ENCODE measurements at places on chromosomes 2 and 18.

DNA sequence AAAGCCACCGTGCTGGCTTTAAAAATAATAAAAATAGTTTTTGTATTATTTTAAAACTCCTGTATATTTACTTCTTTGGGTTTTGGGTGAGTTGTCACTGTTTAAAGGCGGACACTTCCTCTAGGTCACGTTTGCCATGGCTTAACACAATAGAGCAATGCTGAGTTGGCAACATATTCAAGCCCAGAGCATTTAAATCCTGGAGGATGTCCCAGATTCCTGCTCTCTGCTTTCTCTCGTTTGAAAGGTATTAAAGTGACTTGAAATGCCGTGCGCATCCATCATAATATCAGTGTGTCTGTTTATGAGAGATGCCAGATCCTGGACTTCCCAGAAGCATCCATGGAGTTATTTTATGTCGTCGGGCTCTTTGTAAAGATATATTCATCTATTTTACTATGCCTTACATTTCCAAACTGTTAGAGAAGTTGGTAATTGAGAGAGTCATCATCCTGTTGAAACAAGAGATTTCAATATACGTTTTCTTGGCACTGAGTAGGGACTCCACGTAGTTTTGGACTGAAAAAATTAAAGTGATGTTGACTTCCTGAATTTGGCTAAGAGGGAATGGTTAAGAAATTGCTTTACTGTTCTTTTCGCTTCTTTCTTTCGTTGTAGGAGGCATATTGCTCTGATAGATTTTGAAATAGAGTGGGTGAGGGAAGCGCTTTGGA is 150.6 kb downstream of the ZNF236 start:
- peaks cover 24% of the 10 kb centered on the region for H3K36me3 ChIP-seq
- no peaks in the 10 kb centered on the region for H3K4me1 ChIP-seq
- H3K27me3 ChIP-seq, result no peaks in the 10 kb centered on the region
- no peak overlapping the region for H3K27ac ChIP-seq
- DNase-seq, result no peak

DNA sequence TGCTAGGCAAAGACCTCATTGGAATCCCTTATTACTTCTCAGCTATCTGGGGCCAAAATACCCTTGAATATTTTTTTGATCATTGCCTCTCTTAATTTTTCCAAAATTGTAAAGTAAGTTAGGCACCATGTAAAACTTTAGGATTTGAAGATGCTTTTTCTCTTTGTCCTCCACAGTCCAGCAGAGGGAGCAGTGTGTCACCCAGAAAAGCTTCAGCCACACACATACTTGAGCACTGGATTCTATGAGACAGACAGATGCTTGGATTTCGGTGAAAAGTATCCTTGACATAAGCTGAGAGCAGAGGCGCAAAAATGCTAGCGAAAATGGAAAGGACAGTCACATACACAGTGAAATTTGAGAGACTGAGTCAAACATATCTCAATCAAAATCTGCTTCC is 74.7 kb upstream of the KCNJ3 start:
- no peak overlapping the region for H3K27ac ChIP-seq
- H3K27me3 ChIP-seq, result no peaks in the 10 kb centered on the region
- H3K4me1 ChIP-seq, result no peaks in the 10 kb centered on the region
- H3K36me3 ChIP-seq, result no peaks in the 10 kb centered on the region

DNA sequence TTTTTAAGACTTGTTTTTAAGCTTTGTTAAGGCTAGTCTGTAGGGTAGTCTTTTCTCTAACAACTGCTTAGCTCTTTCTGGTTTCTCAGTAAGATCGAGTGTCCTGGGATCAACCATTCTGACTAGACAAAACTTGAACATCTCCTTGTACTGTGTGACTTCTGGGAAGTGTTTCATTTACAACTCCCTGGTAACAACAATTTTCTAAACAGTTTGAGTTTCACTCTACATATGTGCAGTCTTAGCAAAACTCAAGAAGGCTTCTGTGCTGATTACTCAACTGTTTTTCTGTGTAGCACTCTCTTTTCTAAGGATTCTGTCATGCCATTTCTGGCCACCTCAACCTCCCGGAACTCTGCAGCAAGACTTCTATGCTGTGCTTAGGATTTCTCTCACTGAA is 204.5 kb downstream of the KIAA1328 start:
- H3K36me3 ChIP-seq, result no peaks in the 10 kb centered on the region
- H3K4me3 ChIP-seq, result no peak overlapping the region
- no peak overlapping the region for H3K27ac ChIP-seq
- DNase-seq, result peak; percentile 67
- no peaks in the 10 kb centered on the region for H3K4me1 ChIP-seq

DNA sequence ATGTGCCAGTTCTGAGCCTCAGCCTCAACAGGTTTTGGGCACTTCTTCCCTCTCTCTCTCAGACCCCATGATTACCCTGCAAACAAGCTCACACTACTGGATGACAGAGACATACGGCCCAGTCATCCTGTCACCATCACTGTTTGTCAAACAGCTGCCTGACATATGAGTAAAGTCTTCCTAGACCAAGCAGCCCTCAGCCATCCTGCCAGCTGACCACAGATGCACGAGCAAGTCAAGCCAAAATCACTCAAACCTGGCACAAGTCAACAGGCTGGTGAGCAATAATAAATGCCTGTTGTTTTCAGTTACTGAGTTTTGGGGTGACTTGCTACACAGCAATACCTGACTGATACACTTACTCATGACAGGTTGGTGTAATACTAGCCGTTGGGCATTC is 75.5 kb upstream of the KLF7 start:
- DNase-seq, result peak; percentile 35
- H3K27ac ChIP-seq, result no peak overlapping the region
- no peaks in the 10 kb centered on the region for H3K36me3 ChIP-seq

DNA sequence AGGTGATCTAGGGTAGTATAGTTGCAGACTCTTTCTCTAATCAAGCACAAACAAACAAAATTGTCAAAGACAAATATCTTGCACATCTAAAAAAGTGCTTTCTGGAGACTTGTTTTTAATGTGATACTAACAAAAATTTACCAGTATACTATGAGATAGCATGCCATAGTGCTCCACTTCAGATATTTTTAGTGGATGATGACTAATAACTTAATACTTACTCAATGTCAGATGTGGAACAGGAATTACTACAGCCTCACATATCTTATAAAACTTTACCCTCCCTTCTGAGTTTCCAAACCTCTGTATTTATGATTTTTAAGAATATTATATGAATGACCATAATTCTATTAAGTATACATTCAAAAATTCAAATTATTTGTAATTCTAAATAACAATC is 1162.0 kb upstream of the SLC39A10 start:
- H3K36me3 ChIP-seq, result no peaks in the 10 kb centered on the region
- no peaks in the 10 kb centered on the region for H3K27me3 ChIP-seq
- H3K4me3 ChIP-seq, result no peak overlapping the region

DNA sequence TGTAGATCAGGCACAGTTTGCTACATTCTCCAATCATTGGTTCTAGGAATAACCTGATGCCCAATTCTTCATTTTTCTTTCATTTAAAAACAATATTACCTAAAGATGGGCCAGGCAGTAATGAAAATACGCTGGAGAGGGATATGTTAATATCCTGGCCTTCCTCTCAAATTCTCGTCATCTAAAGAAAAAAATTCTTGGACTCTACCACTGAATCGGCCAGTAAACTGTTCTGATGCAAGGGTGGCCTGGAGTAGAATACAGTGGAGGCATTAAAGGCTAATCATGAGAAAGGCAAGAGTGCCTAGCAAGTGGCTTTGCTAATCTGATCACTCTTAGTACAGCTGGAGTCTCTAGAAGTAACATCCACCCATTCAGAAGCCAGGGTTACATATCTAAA is 157.7 kb downstream of the ANTXR1 start:
- no peak for DNase-seq
- no peak overlapping the region for H3K4me3 ChIP-seq
- no peaks in the 10 kb centered on the region for H3K27me3 ChIP-seq
- H3K36me3 ChIP-seq, result peaks cover 16% of the 10 kb centered on the region
- H3K27ac ChIP-seq, result no peak overlapping the region
- peaks cover 7% of the 10 kb centered on the region for H3K4me1 ChIP-seq

GRCh38 chr2:187612857-187613256 is 58.6 kb upstream of the TFPI start:
- DNase-seq, result no peak
- peaks cover 2% of the 10 kb centered on the region for H3K4me1 ChIP-seq
- H3K36me3 ChIP-seq, result no peaks in the 10 kb centered on the region
- H3K27ac ChIP-seq, result no peak overlapping the region

DNA sequence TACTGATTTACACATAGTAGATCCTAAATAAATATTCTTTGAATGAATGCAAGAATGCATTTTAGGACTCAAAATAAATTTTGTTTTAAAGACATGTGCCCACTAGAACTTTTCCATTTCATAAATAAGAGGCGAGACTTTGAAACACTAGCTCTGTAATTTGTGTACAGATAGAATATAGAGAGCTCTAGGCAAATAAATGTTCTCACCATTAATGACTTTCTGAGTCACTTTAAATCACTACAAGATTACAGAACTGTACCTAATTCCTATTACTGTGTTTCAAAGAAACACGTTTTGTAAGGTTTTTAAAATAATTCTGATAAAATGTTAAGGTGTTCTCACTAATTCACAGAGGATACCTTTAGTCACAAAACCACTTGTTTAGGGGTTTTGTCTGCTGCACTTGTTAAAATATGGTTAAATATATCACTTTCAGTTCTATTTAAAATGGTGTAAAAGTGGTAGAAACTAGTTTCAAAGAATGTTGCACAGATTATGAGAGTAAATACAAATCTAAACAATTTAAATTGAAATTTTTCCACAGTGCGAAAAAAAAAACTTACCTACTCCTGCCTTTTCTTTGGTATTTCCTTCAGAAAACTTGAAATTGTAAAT is 158.7 kb upstream of the ZC3H15 start:
- no peaks in the 10 kb centered on the region for H3K36me3 ChIP-seq
- no peaks in the 10 kb centered on the region for H3K27me3 ChIP-seq
- H3K4me1 ChIP-seq, result no peaks in the 10 kb centered on the region

GRCh38 chr18:76447258-76447890 is 47.7 kb downstream of the ZNF516 start:
- peaks cover 46% of the 10 kb centered on the region for H3K4me1 ChIP-seq
- H3K36me3 ChIP-seq, result peaks cover 5% of the 10 kb centered on the region
- H3K4me3 ChIP-seq, result peak overlapping the region; percentile 58
- H3K27me3 ChIP-seq, result no peaks in the 10 kb centered on the region
- peak; percentile 2 for DNase-seq
- no peak overlapping the region for H3K27ac ChIP-seq

DNA sequence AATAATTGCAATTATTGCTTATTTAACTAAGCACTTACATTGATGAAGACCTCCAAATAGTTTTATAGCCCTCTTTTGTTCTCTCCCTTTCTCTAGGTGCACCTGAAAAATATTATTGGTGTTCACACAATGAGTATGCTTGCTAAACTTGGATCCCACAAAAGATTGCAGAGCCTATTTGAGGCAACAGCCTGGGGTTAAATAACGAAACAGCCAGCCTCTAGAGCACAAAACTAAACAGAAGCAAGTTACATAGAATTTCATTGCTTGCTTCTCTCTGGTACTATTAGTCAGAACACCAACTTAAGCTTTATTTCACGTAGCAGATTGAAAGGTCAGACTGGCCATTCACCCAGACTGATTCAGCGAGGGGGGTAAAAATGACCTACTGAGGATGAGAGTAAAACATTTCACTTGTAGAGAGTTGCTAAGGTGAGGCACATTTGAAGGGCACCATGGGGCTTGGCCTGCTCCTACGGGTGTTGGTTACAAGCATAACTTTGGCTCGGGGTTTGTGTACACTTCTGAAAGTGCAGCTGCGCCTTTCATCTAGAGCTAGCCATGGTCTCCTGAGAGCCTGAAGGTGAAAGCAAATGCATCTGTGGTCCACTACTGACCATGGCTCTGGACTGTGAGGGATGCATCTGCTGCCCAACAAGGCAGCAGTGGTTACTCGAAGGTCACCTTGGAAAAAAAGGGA is 225.1 kb upstream of the LRRTM1 start:
- H3K4me3 ChIP-seq, result no peak overlapping the region
- no peaks in the 10 kb centered on the region for H3K36me3 ChIP-seq
- no peak overlapping the region for H3K27ac ChIP-seq
- DNase-seq, result no peak

DNA sequence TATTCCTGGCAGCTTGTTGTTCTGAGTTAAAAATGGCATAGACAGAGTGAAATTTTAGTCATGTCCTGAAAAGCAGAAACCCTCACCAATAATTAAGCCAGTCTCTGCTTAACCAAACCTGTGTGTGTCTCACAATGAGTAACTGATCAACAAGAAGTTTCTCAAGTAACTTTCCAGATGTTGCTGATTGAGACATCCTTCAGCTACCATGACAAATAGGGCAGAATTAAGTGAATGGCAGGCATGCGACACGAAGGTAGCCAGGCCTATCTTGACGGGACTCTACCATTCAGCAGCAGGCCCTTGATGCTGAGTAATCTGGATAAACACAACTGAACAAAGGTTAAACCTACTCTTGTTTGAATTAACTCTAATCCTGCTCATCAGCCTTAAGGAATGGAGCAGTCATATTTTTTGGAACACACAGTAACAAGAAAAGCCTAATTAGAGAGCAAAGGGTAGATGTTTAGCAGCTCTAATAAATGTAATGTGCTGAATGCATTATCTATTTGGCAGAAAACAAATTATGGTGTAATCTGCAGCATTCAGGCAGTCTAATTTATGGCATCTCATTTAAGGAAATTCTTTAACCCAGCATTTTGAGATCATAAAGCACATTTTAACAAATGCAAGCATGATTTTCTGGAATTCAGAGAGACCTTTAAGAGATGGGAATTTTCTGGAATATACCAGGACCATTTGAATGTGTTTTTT is 159.5 kb upstream of the EPHA4 start:
- H3K36me3 ChIP-seq, result no peaks in the 10 kb centered on the region
- DNase-seq, result no peak
- no peaks in the 10 kb centered on the region for H3K4me1 ChIP-seq

GRCh38 chr18:62596145-62597005 is 73.5 kb downstream of the ZCCHC2 start:
- no peak overlapping the region for H3K27ac ChIP-seq
- H3K36me3 ChIP-seq, result no peaks in the 10 kb centered on the region
- peak overlapping the region; percentile 37 for H3K4me3 ChIP-seq
- peaks cover 37% of the 10 kb centered on the region for H3K27me3 ChIP-seq

- no peak for DNase-seq
- H3K27ac ChIP-seq, result no peak overlapping the region
- H3K27me3 ChIP-seq, result peaks cover 6% of the 10 kb centered on the region
- no peak overlapping the region for H3K4me3 ChIP-seq
- H3K4me1 ChIP-seq, result peaks cover 10% of the 10 kb centered on the region
Measured at GRCh38 chr2:241894681-241895426, 25.3 kb downstream of the RTP5 start.

DNA sequence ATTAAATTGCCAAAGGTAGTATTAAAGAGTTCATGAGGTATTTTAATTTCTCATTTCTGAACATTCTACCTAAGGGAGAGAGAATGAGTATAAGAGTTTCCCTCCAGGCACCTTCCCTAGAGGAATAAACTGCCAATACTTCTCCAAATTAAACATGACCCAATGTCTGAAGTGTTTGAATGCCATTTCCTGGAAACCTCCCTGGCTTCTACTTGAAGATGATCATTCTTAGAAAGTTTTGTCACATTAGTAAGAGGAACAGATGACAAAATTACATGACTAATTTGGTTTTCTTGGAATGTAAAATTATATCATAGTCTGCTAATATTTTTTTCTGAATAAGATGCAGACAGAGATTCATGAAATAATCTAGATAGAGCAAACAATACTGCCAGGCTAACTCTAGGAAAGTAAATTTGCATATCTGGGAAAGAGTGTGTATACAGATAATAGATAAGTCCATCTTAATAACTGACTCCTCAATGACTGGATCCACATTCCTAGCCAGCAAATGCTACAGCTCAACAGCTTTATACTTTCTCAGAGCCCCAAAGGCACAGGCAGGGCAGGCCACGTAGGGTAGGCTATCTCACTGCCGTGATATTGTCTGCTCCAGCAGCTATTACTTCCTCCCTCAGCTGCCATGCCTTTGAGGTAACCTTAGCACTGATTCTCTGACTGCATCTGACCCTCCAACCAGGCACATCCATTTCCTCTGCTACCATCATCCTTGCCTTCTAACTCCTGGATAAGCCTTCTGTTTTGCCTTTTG is 630.8 kb upstream of the PIK3C3 start:
- H3K4me3 ChIP-seq, result no peak overlapping the region
- H3K4me1 ChIP-seq, result no peaks in the 10 kb centered on the region
- no peak overlapping the region for H3K27ac ChIP-seq

All from mesenchymal stem cell (in vitro differentiated cells and primary cell).